T-helper 17 cell (primary cell): ENCODE measurements at places on chromosomes 6 and 20.

- DNase-seq, result no peak
Observed at GRCh38 chr6:23365732-23366131, 760.3 kb upstream of the NRSN1 start.

- DNase-seq, result no peak
Observed at GRCh38 chr6:111926731-111927302, 53.6 kb upstream of the FYN start.

GRCh38 chr6:132713352-132714134 is at the start of gene VNN1:
VNN1 (minus strand) TSS chr6:132714055; CDS start chr6:132714035, 20 bp downstream.
- DNase-seq, result no peak

GRCh38 chr6:136025736-136026135 is 174.2 kb downstream of the PDE7B start:
- DNase-seq, result no peak

DNA sequence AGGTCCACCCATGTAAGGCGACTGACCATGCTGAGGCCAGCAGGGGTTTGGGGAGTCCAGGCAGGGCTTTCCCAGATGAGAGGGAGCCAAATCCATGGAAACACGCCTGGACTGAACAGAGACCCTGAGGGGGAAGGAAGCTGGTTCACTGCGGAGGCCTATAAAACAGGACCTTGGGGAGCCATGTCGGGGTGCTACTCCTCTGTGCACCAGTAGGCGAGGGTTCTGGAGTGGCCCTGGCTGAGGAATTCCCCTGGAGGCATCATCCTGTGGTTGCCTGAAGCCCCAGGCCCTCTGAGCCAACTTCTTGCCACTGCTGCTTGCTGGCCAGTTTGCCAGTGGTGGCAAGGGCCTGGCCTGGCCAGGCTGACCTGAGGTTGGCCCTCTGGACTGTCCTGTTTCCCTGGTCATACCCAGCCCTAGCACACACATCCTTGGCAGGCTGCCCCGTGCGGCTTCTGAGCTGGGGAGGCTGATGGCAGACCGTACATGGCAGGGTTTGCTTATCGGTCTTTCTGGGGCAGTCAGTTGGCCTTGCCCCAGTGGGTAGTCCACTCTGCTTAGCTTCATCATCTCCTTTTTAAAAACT is 2.2 kb upstream of the LRRN4 start:
- DNase-seq, result no peak

- no peak for DNase-seq
Observed at GRCh38 chr6:18536591-18537055, 149.5 kb downstream of the RNF144B start.

GRCh38 chr6:25883991-25884390 is 9.9 kb upstream of the SLC17A3 start:
- DNase-seq, result no peak

GRCh38 chr6:53651205-53651763 is 14.3 kb downstream of the KLHL31 start:
- peak; percentile 23 for DNase-seq

GRCh38 chr6:137678451-137678850 is 184.3 kb upstream of the OLIG3 start:
- no peak for DNase-seq

DNA sequence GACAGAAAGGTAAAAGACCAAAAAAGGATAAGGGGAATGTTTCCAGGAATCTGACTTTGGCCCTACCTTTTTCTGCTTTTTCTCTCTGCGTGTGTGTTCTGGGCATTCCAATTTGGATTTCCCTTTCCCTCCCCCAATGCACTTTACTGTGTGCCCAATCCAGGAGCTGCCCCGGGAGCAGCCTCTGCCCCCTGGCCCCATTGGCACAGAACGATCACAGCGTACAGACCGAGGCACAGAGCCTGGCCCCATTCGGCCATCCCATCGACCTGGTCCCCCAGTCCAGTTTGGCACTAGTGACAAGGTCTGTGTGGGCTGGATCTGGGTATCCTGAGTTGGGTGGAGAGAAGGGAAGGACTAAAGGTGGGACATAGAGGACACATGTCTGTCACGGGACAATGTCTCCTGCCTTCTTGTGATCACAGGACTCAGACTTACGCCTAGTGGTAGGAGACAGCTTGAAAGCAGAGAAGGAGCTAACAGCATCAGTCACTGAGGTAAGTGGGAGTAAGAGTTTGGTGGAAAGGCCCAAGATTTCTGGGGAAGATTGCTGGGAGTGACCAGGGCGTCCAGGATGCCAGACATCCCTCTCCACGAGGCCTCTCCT is 14.6 kb downstream of the PRRC2A start:
- no peak for DNase-seq

- DNase-seq, result no peak
Observed at GRCh38 chr6:43826730-43827129, 56.7 kb downstream of the VEGFA start.

DNA sequence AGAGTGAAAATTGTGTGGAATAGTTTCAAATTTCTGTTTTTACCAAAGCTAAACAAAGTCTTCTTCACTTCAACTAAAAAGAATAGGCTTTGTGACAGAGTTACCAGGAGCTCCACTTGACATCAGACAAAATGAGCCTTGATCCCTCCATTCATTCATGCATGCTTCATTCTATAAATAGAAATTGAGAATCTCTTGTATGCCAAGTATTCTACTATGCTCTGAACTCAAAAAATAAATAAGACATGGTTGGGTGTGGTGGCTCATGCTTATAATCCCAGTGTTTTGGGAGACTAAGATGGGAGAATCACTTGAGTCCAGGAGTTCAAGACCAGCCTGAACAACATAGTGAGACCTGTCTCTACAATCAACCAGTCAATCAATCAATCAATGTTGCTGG is 236.6 kb upstream of the FAM83B start:
- DNase-seq, result no peak

DNA sequence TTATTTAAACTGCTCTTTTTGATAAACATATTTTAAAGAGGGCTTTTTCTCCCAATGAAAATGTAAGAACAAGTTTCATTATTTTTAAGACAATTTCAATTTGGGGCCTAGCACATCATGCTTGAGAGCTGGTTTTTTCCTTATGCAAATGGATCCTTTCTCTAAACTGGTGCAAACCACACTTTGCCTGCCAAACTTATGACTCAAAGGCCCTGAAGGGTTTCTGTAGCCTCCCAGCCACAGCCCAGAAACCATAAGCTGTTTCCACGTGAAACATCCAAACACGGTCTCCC is 451 bp upstream of the HSF2 start:
- no peak for DNase-seq

GRCh38 chr20:6074145-6074561 is 20.3 kb upstream of the LRRN4 start:
- DNase-seq, result no peak

DNA sequence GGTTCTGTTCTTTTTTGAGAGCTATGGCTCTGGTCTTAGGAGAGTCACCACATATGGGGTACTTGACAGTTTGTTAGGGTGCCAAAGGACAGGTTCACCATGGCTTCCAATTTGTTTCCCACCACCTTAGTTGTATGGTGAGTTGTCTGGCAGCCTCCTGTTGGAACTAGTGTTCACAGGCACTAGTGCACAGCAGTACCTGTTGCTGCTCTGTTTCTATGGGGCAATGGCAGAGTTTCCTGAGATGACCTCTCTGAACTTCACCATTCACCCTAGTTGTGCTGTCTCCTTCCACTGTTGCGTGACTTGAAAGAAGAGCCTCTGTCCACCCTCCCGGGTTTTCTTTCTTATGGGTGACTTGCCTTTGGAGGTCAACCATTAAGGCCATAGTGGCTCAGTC is 129.1 kb downstream of the JARID2 start:
- no peak for DNase-seq

- DNase-seq, result no peak
Observed at GRCh38 chr6:95431637-95432228, 145.6 kb upstream of the MANEA start.

GRCh38 chr6:103409475-103409874 is 1450.2 kb downstream of the HACE1 start:
- no peak for DNase-seq

DNA sequence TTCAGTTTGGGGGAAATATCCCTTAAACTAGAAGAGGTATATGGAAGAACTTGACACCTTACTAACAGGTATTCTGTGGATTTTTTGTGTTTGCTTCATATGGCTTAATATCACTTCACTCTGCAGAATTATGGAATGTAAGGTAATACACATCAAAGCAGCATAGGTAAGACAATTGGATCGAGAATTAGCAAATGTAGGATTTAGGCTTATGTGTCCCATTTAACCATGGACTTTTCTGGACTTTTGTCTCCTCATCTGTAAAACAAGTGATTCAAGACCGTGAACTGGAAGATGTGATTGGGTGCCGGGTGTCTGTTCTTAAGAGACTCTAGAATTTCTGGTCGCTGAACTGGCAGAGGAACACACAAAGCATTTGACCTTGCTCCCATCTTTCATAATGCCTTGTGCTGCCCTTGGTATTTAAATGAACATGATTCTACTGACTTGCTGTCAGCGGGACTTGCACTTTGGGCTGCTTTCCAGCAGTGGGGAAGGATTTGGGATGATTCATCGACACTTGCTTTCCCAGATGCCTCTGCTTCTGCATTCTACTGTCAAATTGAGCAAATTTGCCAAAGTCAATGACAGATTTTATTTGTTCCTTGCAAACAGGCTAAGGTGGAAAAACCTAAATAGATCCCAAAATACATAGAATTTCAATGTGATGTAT is 199.8 kb downstream of the PLCB1 start:
- no peak for DNase-seq

DNA sequence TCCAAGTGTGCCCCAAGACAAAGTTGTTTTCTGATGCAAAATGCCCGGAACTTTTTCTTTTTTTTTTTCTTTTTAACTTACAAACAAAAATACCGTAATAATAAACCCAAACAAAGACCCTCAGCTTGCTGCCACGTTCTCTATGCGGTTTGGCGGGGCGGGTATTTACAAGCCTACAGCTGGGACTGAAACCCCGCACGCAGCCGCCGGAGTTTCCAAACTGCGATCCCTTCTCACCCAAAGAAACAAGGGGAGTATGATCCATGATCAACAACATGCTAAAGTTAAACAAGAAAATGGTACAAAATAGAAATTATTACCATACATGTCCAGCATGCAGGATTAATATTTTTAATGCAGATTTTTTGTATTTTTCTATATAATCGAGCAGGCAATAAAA is 2.1 kb downstream of the MAFB start:
- no peak for DNase-seq

DNA sequence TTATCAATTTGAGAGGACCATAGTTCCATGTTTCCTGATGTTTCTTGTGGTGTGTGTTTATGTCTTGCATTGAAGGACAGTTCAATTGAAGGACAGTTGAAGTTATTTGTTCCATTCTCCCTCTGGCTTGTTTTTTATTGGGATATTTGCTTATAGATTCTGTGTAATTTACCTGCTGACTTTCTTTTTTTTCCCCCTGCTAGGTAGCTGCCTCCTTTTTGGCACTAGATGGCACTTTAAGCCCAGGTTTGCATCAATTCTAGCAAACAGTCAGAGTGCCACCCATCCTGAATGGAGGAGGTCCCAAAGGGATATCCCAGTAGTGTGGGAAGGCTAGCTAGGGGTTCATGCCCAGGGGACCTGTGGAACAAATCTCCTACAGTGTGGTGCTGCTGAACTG is 78.1 kb downstream of the CFAP61 start:
- no peak for DNase-seq

- DNase-seq, result peak; percentile 6
Observed at GRCh38 chr20:62360854-62361798, 6.0 kb downstream of the LAMA5 start.

DNA sequence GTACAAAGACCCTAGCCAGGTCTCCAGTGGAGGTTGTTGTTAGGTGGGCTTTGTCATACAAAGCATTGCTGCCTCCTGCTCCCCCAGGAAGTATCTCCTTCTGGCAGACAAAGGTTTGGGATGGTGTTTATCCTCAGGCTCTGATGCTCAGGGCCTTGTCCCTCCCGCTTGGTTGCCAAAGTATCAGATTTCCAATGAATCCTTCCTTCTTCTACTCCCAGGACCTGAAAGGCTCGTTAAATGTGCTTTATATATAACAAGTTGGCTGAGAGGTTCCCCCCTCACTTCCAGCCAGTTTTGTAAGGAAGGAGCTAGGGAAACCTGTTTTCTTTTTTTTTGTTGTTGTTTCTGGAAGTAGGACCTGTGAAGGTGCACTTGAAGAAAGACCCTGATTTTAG is 14.4 kb downstream of the PTK7 start:
- DNase-seq, result no peak

GRCh38 chr6:35725081-35725708 is 11.6 kb upstream of the ARMC12 start:
- no peak for DNase-seq

DNA sequence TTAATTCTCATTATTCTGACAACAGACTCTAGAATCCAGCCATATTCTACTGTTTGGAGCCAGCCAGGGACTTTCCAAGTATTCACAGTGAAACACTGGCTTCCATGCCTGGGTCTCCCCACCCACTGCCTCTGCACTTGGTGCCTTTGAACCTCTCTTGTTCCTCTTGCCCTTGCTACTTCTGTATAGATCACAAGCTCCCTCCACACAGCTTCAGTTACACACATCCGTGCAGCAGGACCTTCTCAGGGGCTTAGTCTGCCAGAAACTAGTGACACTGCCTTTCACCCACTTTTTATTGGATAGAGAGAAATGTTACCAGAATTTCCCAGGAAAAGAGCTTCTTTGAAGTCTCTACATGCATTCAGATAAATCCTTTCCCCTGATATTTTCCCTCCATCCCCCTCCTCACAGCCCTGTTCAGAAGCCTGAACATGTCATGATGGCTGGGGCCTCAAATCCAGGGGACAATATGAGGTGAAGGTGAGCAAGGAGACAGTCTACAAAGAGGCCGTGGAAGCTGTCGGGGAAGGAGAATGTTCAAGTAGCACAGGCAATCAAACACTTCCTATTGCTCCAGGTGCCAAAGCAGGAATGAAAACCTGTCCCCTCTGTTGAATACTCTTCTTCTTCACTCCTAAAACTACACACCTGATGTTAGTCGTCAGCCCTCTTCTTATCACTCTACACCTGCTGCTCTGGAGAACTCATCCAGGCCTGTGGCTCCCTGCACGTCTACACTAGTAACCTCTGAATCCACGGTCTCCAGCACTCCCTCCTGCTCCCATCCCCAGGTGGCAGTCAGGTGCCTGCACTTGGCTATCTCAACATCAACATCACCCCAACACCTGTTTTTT is 20.2 kb upstream of the HLA-DOA start:
- no peak for DNase-seq

DNA sequence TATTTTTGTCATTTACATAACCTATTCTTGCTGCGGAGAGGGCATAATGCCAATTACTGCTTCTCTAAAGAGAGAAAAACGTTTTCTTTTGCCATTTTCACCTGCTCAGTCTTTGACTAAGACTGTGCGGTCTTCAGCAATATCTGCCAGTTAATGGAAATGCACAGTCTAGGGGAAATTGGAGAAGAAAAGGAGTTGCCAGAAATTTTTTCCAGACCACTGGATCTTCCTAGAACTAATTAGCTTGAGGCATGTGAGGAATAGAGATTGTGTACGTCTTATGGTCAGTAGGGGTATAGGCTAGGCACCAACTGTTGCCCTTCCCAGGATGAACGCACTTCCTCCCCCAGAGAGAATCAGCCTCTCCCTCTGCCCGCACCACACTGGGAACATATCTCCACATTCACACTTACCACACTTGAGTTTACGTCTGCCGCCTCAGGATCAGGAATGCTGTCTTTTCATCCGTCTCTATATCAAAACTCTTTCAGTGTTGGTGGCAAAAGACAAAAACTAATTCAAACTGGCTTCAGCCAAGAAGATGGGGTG is 67.9 kb upstream of the E2F3 start:
- DNase-seq, result no peak
